Stimulated activated CD8-positive, alpha-beta memory T cell treated with anti-CD3 and anti-CD28 coated beads, Interleukin-4, amount 100 ng/mL, for 4 hours (primary cell): ENCODE measurements at places on chromosomes 7 and 10.

GRCh38 chr7:67631476-67631875 lies 634.8 kb downstream of the TYW1 start:
- no peak for DNase-seq

GRCh38 chr10:75466886-75467285 lies 35.5 kb downstream of the LRMDA start:
- DNase-seq = no peak

DNA sequence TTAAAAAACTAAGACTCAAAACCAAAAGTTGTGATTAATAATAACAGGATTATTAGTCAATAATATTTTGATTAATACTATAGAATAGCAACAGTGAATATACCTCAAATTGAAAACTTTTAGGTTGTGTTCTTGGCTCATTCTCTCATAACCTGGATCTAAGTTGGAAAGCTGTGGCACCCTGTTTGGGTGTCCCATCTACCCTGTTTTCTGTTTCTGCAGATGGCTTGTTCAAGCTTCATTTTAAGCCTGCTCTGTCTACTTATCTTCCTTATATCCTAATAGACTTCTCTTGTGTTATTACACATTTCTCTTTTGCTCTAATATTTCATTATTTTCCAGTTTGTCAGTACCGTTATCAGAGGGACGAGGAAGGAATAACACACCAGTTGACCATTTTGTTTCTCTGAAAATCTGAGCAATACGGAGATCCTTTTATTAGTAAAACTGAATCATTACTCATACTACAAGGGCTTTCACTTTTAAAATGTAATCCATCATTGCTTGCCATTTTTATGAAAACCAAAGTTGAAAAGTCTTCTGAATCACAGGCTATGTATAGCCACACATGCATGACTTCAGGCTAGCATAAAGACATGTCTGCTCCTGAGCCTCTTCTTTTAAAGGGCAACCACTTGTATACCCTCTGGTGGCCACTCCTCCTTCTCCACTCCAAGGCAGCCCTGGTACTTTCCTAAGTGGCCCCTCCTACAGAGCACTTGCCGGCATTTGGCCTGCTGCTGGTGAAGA lies 22.3 kb downstream of the COX15 start:
- DNase-seq = no peak

- no peak for DNase-seq
Observed at GRCh38 chr7:15368653-15369052, 193.2 kb downstream of the AGMO start.
